NCI-H524 (cell line): ENCODE measurements at places on chromosomes 1 and 21.

DNA sequence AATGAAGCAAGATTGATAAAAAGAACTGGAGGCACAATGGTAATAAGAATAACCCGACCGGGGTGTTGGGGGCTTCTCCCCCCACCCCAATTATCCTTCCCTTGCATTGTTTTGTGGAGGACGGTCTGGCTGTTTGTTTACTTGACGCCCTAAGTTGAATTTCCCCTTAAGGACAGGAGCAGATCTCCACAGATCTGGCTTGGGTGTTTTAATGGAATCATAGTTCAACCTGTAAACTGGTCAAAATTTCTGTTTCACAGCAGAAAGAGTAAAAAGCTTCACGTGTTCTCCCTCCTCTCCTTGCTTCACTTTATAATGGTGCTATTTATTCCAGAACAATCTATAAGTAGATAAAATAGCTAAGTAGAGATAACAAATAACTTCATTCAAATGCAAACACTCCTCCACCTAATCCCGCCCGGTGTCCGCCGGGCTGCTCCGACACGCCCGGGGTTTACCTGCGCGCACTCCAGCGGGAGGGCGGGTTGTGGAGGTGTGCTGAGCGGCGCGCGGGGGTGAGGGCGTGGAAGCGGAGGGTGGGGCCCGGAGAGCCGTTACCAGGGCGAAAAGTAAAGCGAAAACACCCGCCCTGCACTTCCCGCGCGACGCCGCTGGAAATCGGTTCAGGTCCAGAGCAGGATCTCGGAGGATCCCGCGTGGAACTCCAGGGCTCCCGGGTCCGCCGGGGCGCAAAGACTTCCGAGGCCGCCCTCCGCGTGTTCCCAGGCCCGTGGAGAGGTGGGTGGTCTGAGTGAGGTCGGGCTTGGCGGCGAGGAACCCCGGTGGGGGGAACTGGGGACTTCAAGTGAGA lies 2.0 kb upstream of the ATF3 start:
- no peak for DNase-seq

DNA sequence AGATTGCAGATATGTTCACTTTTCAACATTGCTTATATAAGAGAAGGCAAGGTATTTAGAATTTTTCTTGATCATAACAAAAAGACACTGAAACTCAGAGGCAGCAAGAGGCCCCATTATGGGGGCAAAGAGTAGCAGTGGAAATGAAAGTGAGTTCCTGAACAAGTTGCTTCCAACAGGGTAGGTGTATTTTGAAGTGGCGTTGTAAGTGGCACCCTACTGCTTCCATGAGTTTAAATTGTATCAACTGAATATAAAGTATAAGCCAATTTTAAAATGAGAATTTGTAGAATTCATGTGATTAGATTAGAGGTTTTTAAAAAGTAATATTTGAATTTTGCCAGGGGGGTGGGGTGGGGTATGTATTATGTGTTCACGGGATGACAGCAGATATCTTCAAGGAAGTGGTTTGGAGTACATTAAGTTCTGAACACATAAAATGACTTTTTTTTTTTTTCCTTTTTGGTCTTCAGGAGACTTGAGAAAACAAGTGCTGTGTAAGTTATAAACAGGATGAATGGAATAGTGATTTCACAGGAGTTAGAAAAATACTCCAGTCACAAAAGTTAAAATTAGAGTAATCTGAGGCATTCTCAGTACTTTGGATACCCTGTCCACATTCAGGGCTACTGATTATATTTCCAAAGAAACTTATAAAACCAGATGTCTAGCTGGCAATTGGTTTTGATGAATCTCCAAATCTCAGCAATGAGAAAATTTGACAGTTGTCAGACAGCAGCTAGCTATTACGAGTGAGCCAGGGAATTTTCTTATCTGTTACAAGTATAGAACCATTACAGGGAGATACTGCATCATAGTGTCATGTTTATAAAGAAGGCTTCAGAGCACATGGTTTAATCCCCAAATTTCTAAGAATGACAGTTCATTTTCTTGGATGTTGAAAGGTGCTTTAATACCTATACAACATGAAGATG lies 182.0 kb downstream of the ST6GALNAC3 start:
- no peak for DNase-seq

- DNase-seq = no peak
Measured at GRCh38 chr1:56844545-56845136, 10.0 kb upstream of the C8A start.

DNA sequence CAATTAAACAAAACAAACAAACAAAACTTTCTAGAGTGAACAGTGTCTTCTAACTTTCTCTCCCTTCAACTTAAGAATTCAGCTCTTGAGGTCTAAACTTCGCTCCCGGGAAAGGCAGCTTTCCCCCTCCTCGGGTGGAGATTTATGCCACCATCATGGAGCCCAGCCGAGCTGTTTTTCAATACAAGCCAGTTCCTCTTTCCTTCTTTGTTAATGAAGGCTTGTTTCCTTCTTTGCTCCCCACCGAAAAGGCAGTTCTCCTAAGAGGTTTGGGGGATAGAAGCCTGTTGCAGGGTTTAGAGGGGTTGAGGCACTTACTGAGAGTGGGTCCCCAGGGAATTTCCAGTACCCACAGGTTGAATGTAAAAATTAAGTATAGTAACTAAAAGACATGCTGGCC lies 26.5 kb downstream of the OLIG1 start:
- peak; percentile 30 for DNase-seq

DNA sequence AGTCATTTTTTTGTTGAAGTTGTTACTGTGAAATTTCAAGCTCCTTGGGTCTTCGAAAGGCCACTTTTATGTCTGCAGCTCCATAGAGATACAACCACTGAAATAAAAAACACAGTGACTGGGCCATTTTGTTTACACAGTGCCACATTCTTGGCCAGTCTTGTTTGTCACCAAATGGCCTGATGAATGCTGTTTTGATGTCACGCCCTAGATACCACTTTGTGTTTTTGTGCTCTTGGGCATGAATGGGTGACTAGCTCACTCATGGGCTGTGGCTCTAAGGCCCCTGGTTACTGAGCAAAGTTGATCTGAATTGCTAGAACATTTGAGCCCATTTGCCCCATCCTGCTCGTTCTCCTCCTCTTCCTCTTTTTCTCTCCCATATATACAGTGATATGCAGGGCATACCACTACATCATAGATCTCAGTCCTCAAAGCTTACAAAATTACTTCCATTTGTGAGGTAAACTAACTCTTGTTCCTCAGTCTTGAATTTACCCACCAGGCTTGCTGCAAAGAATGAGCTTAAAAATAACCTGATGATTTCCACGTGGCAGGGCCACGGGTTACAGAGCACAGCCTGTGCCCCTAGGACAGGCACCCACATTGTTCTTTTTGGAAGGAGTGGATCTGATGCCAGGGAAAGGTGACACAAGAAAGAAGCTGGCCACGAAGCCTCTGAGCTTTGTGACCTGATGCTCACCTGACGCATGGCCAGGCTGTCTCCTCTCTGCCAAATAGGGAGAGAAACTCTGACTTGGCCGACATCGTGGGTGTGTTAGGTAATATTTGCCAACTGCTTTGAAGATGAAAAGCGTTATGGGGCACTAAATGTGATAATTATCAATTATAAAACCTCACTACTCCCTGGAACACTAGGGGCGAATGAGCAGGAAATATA lies 92.4 kb downstream of the RUNX1 start:
- DNase-seq = no peak

- DNase-seq = no peak
Measured at GRCh38 chr1:180862305-180862704, 50.4 kb upstream of the KIAA1614 start.

DNA sequence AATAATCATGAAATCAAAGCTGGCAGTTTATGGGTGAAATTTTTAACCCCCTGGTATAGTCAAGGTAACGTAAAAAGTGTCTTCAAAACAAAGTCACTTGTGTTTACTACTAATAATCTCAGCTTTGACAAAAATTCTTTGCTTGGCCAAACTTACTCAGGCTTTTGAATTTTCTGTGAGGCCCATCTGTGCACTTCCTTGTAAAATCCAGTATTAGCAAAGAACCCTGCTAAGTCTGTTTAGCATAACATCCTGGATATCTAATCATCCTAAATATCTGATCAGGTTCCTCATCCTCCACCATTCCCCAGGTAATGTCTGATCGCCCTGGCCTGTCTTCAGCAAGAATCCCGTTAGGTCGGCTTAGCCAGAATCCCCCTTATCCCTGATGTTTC lies 3.0 kb downstream of the LYST start:
- DNase-seq = no peak

- DNase-seq = peak; percentile 14
Measured at GRCh38 chr1:184388319-184388889, 1.6 kb downstream of the C1orf21 start.

- DNase-seq = no peak
Measured at GRCh38 chr1:111768625-111769024, 12.9 kb downstream of the DDX20 start.

- DNase-seq = no peak
Measured at GRCh38 chr1:174225499-174226204, 66.3 kb downstream of the RABGAP1L start.

- no peak for DNase-seq
Measured at GRCh38 chr1:88163187-88163586, 520.9 kb upstream of the PKN2 start.

GRCh38 chr1:108612496-108612895 lies 48.4 kb downstream of the HENMT1 start:
- DNase-seq = peak; percentile 87

- DNase-seq = no peak
Measured at GRCh38 chr1:174167265-174167803, 8.0 kb downstream of the RABGAP1L start.

DNA sequence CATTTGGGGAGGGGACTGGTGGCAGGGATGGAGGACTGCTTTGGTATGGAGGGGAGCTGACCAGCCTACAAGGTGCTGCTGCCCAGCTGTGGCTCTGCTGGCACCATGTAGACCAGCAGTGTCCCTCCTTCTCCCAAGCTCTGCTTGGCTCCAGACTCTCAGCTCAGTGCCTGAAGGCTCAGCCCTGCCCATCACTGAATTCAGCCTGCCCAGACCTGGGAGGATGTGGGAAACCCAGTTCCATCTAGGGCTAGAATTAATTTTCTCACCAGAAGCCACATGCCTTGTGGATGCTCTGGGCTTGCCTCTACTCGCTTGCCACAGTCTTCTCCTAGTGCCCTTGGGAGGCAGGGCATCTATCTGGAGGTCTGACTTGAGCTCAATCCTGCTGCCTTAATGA lies 195.0 kb upstream of the EDN2 start:
- no peak for DNase-seq

GRCh38 chr1:43239484-43239883 lies 30.3 kb upstream of the TMEM125 start:
- no peak for DNase-seq

DNA sequence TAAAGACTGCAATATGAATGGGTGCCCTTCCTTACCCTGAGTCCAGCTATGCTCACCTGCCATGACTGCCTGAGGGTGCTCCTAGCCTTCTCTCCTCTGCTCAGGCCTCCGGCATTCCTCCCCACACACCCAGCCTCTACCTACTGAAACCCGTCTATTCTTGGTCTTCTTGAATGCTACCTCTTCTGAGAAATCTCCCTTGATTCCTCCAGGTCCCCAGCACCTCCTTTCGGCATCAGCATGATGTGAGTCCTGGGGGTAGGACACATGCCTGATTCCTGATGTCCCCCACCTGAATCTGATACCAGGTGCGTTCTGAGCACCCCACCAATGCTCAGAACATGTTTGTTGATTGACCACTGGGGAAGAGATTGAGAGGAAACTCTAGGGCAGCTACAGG lies 8.6 kb downstream of the LDLRAD1 start:
- DNase-seq = no peak

GRCh38 chr1:221801251-221801661 lies 59.4 kb upstream of the DUSP10 start:
- no peak for DNase-seq

DNA sequence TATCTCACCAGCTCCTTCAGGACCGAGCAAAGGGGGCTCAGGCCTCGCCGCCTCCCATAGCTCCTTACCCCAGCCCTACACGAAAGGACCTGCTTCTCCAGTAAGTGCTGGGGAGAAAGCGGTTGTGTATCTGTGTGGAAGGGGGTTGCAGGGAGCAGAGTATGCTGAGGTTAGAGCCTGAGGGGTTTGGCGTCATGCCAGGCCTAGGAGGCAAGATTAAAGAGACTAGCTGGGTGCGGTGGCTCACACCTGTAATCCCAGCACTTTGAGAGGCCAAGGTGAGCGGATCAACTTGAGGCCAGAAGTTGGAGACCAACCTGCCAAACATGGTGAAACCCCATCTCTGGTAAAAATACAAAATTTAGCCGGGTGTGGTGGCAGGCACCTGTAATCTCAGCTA lies 14.1 kb upstream of the RASSF5 start:
- DNase-seq = no peak

GRCh38 chr1:223832637-223832943 lies 13.2 kb downstream of the TP53BP2 start:
- DNase-seq = peak; percentile 17

GRCh38 chr1:202505356-202505755 lies 156.9 kb downstream of the PPP1R12B start:
- no peak for DNase-seq

DNA sequence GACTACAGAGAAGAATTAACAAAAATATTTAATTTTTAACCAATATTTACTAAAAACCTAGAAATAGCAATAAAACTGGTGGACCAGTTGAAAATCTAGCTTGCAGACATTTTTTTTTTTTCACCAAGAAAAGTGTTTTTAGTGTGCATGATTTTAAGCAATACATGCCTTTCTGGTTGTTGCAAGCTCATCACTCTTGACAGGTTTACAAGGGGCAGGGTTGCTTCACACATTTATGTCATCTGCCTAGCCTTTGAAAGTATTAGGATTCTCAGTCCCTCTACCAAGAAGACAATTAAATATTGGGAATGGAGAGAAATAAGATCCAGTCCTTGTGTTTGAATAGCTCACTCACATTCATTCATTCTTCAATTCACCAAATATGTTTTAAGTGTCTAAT lies 53.8 kb upstream of the LYPLAL1 start:
- no peak for DNase-seq

DNA sequence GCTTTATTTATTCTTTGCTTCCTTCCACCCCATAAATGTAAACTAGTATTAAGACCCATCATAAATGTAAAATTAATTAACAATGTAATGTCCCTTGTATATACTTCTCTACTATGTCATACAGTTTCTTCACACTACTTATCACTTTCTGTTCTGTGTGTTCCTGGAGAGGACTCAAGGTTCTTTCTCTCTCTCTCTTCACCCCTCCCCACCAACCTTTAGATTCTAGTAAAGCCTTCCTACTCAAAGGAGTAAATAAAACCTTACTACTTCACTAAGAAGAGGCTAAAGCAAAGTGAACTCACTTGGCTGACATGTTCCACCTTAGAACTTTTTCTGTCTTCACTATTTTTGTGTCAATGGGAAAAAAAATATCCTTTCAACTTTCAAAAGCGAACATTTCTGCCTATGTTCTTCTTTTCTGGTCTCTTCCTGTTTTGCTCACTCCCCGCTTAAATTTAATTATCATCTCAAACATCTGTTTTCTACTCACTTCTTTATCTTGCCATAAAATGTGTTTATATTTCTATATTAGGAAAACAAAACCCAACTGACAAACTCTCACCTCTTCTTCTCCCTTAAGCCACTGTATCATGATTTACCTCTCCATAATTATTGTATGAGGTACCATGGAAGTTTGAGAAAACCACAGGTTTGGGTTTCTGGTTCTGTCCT lies 260.3 kb downstream of the DPYD start:
- no peak for DNase-seq
